ENCODE measurements at places on chromosomes 2 and 18.

DNA sequence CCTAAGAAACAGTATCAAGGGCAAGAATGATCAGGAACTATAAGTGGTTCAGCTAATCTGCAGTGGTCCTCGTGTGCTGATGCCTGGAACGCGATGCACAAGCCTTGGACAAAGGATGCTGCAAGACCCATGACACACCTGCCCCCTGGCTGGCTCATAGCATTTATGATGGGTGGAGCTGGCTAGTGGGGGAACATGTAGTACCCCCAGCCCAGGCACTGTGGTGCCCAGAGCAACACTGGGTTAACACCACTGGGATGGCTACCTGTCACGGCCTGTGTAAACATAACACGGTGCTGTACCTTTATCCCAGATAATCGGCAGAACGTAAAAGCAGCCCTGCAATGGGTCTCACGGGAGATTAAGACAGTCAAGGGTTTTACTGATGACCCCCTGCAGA is 60.3 kb upstream of the PEX13 start:
- DNase-seq: no peak

DNA sequence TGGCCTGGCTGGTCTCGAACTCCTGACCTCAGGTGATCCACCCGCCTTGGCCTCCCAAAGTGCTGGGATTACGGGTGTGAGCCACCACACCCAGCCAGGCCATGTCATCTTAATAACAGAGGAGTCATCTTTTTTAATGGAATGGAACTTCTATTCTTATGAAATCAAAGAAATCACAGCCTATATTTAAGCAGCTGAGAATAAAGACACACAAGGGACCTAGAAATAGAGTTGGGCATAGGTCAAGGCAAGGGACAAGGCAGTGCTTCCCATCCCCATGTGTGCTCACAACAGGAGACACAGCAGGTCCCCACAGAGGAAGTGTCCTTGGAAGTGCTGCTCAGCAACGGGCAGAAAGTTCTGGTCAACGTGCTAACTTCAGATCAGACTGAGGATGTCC is 3.2 kb downstream of the SNX17 start:
- DNase-seq: no peak

DNA sequence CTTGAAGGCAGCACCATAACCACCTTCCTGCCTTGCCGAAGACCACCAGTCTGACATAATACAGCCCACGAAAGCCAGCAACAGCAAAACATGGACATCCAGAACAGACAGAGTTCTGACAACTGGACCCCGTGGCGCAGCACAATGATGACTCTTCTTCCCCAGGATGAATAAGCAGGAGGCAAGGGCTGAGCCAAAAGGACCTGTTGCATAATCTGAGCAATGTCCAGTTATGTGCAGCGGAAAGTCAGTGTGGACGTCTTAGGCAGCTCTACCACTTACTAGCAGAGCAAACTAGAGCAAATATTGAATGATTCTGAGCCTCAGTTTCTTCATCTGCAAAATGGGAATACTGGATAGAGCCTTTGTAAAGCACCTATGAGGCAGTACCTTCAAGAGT is 225.1 kb downstream of the ZBTB7C start:
- DNase-seq: no peak

- DNase-seq: no peak
These were observed 97.9 kb upstream of the ALKAL2 start for GRCh38 chr2:385785-386184.

- DNase-seq: no peak
These were observed 29.2 kb upstream of the CERS6 start for GRCh38 chr2:168426861-168427260.

GRCh38 chr2:44851518-44851917 is 90.0 kb upstream of the SIX3 start:
- DNase-seq: no peak

GRCh38 chr2:28463211-28463816 is 32.5 kb upstream of the PLB1 start:
- DNase-seq: no peak

GRCh38 chr2:178482437-178482836 is 2.2 kb downstream of the PLEKHA3 start:
- no peak for DNase-seq

DNA sequence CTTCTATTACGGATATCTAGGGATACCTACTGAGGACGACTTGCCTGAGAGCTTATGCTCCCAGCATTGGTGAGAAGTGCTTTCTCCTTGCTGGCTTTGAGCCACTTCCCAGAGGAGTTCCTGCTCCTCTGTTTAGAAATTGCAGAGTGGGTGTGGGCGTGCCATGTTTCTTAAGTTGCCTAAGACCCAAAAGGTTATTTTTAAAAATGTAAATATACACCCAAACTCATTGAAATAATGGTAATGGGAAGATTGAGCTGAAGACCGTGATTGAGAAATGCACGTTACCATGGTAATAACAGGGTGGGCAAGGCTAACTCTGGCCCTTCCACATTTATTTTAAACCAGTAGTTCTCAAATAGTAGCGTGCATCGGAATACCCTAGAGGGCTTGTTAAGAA is 17.2 kb upstream of the TMEM200C start:
- no peak for DNase-seq

DNA sequence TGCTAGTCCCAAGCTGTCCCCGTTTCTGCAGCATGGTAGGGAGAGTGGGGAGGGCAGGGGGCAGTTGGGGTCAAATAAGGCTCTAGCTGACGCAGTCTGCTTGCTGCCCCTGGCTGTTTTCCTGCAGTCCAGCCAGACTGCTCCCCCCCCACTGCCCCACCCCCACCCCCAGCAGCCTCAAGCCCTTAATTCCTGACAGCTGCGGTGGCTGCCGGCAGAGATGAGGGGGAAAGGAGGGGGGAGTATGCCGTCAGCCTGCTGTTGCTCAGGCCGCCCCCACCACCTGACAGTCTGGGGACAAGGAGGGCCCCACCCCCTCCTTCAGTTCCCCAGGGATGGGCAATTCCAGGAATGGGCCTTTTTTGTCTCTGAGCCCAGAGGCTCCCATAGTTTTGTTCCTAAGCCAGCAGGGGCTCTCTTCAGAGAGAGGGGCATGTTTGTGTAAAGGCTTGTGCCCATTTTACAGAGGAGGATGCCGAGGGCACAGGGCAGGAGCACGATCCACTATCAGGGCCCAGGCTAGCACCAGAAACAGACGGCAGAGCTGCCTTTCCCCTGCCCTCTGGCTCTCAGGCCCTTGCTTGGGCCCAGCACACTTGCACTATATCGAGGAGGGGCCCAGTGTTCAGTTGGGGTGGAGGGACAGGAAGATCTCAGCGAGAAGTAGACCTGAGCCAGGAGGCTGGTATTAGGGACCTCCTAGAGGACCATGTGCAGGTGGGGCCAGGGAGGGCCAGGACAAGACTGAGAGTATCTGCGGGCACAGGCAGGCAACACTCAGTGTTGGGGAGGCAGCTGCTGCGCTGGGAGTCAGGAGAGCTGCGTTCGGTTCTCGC is 1.5 kb upstream of the WNT10A start:
- peak; percentile 70 for DNase-seq

- no peak for DNase-seq
These were observed 172.6 kb downstream of the PRPF40A start for GRCh38 chr2:152544638-152545037.

GRCh38 chr2:30213326-30213725 is 18.0 kb upstream of the LBH start:
- no peak for DNase-seq

- DNase-seq: no peak
These were observed 886.0 kb upstream of the CDH2 start for GRCh38 chr18:29062921-29063320.

GRCh38 chr18:75125382-75126331 is 83.3 kb downstream of the PTGR3 start:
- DNase-seq: no peak

DNA sequence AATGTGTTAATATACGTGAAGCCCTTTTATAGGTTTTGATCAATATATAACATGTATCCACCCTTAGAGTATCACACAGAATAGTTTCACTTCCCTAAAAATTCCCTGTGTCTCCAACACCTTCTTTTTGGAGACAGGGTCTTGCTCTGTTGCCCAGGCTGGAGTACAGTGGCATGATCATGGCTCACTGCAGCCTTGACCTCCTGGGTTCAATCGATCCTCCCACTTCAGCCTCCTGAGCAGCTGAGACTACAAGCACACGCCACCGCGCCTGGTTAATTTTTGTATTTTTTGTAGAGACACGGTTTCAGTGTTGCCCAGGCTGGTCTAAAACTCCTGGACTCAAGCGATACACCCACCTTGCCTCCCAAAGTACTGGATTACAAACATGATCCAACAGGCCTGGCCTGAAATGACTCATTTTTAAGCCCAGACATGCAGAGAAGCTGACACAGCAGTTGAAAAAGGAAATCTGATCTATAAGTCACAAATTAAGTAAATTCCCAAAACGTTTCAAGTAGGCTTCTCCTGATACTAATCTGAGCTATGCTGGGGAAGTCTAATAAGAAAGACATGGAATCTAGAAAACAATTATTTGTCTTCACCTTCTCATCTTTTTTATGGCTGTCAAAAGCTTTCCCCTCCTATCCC is 2.9 kb downstream of the DUSP11 start:
- no peak for DNase-seq

GRCh38 chr2:64376926-64377325 is 77.0 kb upstream of the LGALSL start:
- no peak for DNase-seq

GRCh38 chr2:160157861-160158829 is 41.9 kb downstream of the ITGB6 start:
- no peak for DNase-seq

DNA sequence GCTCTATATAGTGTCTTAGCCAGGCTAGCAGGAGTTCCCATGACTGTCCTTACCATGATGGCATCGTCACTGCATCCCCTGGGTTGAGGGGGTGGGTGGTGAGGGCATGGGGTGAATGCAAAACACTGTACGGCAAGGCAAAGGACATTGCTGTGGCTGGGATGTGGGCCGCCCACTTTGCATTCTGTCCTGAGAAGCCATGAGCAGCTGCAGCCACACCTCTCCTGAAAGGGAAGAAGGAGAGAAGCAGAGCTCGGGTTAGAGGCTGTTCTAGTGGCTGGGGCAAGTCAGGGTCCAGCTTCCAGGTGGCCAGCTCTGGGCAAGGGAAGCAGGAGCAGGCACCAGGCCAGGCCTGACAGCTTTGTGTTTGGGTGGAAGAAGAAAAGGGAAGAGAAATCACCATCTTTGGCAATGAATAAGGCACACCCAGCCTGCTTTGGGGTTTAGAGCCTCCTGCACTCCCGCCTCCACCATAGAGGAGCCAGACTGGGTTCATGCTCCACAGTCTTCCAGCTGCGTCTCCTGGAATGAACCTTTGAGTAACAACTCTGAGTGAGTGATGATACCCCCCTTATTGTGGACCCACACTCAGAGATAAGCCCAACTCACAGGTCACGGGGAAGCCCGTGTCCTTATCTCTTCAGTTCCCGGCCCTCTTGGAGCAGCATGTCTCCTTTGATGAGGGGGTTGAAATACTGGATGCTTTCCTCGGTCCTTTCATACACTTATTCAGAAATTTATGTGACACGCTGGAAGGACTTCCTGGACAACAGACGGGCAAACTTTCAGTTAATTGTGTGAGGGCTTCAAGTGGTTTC is 63.4 kb downstream of the INPP4A start:
- DNase-seq: no peak

DNA sequence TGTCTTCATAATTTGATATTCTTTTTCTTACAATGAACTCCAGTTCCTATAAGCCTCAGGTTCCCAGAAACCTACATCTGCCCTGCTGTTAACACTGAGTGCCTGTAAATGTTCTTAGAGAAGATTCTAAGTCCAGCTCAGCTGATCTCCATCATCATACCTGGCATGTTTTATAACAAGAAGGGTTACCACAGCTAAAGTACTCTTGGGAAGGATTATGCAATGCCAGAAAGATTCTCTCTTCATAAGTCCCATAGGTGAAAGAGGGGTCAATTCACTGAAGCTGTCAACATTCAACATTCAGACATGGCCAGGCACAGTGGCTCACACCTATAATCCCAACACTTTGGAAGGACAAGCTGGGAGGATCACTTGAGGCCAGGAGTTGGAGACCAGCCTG is 31.3 kb upstream of the PTPN4 start:
- DNase-seq: no peak

- no peak for DNase-seq
These were observed 90.7 kb upstream of the TFCP2L1 start for GRCh38 chr2:121375621-121376159.

GRCh38 chr2:71545572-71546274 is 92.4 kb downstream of the DYSF start:
- peak; percentile 58 for DNase-seq

DNA sequence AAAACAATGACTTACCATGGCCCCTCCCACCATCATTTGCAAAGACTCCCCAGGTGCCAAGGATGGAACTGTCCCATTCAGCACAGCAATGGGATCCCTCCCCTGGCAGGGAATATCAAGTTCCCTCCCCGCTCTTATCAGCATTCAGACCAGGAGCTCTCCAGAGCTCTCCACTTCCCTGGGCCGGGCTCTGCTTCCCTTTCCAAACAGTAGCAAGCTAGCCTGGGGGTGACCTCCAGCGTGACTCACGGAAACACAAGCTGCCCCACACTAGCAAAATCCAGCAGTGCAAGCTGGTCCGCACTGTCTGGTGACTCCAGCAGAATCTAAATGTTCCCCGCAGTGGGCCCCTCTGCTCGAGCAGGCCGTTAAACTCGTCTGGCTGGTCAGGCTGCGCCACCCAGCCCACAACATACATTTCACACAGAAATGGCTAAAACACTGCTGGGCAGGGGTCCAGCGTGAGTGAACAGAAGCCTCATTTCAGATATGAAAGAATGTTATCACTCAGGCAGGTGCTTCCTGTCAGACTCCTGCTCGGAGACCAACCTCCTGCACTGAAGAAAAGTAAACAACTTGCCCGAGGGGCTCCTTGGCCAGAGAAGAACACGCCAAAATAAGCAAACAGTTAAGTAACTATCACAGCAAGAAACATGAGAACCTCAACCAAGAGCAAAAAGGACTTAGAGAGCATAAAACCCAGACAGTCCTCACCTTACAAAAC is 33.9 kb downstream of the STAT1 start:
- no peak for DNase-seq

- DNase-seq: no peak
These were observed 56.8 kb downstream of the COX7A2L start for GRCh38 chr2:42304059-42304713.

DNA sequence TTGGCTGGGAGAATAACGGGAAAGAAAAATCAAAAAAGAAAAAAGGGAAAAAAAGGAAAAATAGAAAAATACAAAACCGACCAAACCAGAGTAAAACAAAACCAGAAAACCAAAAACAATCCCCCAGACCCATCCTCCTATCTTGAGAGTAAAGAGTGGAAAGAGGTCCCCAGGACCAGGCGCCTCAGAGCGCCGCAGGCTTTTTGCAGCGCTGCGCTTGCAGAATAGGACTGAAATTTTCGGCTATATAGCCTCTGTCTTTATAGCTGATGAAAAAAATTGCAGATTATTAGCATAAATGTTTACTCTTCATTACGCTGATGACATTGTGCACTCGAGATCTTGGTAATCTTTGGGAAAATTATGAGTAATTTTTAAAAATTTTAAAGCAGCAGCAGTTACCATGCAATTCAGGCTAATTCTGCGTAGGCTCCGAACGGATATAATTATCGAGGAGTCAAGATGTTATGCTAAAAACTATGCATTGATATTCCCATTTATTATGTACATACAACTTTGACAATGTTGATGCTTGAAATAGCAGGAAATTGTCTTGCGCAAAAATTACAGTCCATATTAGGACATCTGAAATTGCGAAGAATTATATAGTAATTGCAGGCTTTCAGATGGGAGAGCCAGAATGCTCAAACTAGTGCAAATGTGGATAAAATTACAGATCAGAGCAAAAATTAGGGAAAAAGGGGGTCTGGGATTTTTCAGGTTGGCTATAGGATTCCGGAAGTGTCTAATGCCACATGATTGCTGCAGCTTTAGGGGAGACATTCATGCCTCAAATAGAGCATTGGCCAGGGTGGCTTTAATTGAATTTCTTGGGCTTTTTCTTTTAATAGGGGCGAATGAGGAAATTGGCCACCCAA is 8.3 kb downstream of the DLX1 start:
- no peak for DNase-seq

GRCh38 chr18:48634491-48634890 is 95.7 kb downstream of the CTIF start:
- DNase-seq: no peak

All from RPMI8226 (cell line).